ENCODE measurements at places on chromosomes 1 and 21.
A peak's percentile ranks its signal among the peaks of the same experiment; 100 is the strongest.

DNA sequence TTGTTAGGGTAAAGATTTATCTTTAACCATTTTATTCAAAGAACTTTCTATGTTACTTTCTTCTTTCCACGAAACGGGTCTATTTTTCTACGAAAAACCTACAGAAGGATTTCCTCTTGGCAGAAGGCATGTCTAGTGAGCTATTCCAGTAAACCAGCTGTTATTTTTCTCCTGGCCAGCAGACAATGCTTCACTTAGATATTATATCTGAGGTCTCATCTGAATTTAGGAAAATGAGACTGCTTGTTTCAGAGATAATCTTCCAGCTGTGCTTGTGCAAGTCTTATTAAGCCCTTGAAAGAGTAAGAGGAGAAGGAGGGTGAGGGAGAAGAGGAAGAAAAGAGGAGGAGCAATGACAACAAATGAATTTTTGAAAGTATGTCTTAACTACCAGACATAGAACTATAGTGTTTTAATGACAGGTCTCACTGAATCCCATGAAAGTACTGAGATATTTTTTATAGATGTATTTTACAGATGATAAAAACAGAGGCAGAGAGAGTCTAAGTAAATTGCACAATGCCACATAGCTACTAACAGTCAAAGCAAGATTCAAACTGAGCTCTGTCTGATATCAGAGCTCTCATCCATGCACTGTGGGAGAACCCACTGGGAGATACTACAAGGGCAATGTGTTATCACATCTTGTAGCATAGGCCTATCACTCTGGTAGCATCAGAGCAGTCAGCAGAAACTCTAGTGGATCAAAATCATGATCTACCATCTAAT is 54.6 kb upstream of the SAMSN1 start:
- DNase-seq, result no peak

DNA sequence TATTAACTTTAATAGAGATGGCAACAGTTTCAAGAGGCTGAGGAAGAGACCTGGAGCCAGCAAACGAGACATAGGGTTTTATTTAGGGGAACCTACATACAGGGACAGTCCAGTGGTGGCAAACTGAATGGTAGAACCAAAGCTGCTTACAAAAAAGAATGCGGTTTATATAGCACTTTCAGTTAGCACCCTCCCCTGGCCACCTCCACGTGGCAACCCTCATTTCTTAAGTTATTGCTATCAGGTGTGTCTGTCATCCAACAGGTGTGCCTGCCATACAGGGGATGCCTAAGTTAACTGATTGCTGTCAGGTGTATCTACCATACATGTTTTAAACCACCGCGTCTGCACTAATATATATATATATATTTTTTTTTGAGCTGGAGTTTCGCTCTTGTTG is 129.2 kb upstream of the DUSP10 start:
- DNase-seq, result no peak

DNA sequence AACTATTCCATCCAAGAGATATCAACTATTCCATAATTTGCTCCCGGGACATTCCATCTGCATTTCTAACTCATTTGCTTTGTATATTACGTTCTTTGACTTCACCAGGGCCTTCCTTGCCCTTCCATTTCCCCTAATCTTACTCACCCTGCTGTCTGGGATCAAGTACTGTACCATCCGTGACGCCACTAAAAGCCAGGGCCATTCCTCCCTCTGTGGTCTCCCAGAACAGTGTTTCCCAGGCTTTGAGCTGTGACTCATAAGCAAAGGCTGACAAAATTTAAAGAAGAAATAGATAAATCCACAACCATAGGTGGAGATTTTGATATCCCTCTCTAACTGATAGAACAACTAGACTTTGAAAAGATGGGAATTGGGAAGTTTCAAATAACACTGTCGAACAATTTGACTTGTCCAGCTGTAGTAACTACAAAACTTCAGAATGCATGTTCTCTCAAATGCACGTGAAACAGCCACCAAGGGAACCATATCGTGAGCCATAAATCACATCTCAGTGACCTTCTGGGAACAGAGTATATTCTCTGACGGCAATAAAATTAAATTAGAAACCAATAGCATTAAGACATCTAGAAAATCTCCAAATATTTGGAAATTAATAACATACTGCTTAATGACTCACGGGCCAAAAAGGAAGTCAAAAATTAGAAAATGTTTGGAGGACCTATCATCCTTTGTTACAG is 501.0 kb downstream of the SETD4 start:
- no peak for DNase-seq

- DNase-seq, result no peak
Observed at GRCh38 chr1:54601730-54602129, 21.6 kb downstream of the FAM151A start.

GRCh38 chr1:156618853-156619581 is at the start of gene HAPLN2:
Gene HAPLN2, plus strand, starts transcription at chr1:156619415. Its CDS starts 4,076 bp downstream, at chr1:156623491.
- DNase-seq, result no peak

GRCh38 chr1:92623187-92623778 is 136.6 kb upstream of the GFI1 start:
- no peak for DNase-seq

- no peak for DNase-seq
Observed at GRCh38 chr1:209391792-209392191, 191.7 kb upstream of the CAMK1G start.

DNA sequence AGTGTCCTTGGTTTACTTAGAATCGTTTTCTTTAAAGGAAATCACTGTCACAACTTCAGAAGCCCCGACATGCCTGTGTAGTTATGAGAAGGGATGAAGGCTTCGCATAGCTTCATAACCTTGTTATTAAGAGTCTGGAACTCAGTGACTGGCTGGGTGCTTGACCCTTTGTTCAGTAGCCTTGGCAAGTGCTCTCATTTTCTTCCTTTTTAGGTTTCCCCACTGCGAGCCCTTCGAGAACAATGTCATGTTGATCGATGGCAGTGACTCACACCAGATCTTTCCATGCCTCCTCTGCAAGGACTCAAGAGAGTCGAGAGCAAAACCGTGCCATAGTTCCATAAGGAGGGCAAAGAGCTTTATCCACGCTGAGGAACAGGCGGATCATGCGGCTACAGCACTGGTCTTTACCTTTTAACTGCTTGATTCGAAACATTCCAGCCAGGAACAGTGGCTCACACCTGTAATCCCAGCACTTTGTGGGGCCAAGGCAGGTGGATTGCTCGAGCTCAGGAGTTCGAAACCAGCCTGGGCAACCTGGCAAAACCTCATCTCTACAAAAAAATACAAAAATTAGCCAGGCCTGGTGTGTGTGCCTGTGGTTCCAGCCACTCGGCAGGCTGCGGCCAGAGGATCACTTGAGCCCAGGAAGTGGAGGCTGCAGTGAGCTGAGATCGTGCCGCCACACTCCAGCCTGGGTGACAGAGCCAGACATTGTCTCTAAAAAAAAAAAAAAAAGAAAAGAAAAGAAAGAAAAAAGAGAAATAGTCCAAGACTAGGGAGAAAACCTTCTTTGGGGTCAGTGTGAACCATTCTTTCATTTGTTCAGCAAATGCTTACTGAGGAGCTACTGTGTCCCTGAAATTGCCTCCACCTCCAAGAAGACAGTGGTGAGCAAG is 95.4 kb upstream of the ERRFI1 start:
- no peak for DNase-seq

DNA sequence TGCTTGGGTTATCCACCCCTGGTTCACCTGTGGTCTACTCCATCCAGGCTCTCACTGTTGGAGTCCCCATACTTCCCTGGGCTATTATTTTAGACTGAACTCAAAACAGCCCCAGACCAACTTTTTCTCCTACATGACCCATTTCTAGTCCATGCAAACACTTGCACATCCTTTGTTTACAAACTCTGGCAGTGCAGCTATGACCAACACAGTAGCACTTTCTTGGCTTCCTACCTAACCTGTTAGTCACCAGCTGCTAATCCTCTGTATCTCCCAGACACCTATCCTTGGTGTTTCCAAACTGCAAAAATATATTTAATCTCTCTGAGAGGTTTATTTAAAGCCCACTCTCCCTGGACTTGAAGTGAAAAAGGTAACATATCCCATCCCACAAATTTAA is 90.8 kb downstream of the DDAH1 start:
- DNase-seq, result no peak

- no peak for DNase-seq
Observed at GRCh38 chr1:154529308-154529707, 27.1 kb upstream of the SHE start.

- no peak for DNase-seq
Observed at GRCh38 chr1:46467183-46467504, 22.5 kb upstream of the DMBX1 start.

DNA sequence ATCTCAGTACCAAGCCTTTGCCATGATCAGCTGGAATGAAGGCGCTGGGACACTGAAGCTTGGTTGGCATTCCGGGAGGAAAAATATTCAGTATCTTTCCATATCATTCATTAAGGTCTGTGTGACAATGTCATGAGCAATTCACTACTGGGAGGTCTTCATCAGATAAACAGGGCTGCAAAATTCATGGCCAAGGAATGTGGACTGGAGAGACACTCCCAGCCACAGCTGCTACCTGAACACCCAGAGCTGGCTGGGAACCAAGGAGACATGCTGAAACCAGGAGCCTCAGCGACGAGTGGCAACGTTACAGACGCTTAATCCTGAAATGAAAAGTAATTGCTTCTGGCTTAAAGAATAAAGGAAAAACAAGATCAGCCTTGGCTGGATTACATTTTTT is 30.6 kb upstream of the DDAH1 start:
- no peak for DNase-seq

GRCh38 chr1:155910621-155911121 is 478 bp downstream of the RIT1 start:
- no peak for DNase-seq

GRCh38 chr1:33088119-33088906 is 7.4 kb downstream of the AZIN2 start:
- no peak for DNase-seq

GRCh38 chr1:50873458-50874187 is 86.4 kb downstream of the FAF1 start:
- peak; percentile 60 for DNase-seq

DNA sequence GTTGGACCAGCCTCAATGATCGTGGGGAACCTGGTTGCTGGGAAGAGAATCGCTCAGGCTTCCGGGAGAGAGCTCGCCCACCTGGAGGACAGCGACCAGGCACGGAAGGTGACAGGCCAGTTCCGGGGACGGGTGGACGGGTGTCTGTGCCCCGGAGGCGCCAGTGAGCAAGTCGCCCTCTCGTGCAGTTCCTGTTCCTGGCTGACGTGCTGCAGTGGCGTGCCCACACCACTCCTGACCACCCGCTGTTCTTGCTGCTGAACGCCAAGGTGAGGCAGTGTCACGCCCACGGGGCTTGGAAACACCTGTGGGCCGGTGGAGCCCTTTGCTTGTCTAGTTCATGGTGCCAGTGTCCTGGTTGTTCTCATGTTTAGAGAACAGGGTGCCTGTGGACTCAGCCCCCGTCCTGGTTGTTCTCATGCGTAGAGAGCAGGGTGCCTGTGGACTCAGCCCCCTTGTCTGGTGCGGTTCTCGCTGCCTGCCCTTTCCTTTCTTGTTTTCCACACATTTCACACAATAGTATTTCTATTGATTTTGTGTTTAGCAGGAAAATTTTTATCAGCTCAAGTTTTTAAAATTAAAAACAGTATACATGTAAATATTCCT is 53.1 kb downstream of the S100B start:
- DNase-seq, result peak; percentile 47

DNA sequence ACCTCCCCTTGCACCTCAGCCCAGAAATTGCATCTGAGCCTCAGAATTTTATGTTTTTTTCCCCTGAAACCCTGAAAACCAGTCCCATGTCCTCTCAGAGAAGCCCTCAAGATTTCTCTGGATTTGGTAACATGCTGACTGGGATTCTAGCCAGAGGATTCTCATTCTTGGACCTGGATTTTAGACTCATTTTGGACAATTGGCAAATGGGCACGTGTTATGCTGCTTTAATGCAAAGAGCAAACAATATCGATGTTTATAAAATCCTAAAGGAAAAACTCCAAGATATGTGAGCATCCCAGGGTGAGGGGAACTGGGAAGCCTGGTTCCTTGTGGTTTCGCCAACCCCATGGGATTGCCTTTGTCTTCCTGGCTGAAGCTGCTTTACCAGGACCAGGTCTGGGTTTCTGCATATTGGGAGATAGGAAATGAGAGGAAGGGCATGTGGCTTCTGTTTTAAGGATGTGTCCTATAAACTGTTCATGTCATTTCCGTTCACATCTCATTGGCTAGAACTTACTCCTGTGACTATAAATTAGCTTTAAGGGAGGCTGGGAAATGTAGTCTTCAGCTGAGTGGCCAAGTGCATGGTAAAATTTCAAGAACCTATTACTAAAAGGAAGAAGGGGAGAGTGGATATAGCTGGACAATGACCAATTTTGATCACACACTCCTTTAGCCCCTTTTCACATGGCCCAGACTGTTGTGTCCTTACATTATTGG is 27.2 kb upstream of the BCL10 start:
- DNase-seq, result no peak

DNA sequence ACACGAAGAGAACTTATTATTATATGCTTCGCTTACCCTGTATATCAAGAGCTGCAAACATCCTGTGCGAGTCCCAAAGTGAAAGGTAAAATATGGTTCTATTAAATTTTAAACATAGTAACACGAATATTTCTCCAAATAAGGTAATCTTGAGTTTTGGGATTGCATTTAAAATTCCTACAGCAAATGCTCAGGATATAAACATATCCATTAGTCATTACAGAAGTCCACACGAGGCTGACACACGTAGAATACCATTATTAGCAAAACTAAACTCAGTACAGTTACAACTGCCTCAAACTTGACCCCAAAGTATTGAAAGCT is 282 bp upstream of the LYPLAL1 start:
- no peak for DNase-seq

- no peak for DNase-seq
Observed at GRCh38 chr1:176193663-176194062, 13.4 kb downstream of the COP1 start.

GRCh38 chr1:186207391-186208085 is 167.5 kb downstream of the TPR start:
- DNase-seq, result no peak

- no peak for DNase-seq
Observed at GRCh38 chr1:116833718-116834117, 76.0 kb upstream of the PTGFRN start.

GRCh38 chr1:151009206-151009587 is 948 bp downstream of the PRUNE1 start:
- DNase-seq, result no peak

GRCh38 chr1:228552596-228553176 is 65.5 kb downstream of the RNF187 start:
- no peak for DNase-seq

DNA sequence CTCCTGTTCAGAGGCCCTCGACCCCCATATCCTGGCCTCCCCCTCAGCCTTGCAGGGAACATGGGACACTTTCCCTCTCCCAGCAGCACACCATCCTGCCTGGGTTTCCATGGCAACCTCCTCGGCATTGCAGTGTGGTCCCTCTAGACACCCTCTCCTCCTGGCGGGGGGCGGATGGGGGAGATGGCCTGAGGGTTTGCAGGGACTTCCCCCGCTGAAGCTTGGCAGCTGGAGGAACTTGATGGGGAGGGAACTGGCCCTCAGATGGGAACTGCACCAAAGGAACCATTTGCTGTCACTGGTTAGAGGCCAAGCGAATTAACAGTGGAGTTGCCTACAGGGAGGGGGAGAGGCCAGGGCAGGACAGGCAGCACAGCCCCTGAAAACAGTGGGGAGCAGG is 28.7 kb downstream of the RIMS3 start:
- no peak for DNase-seq

- DNase-seq, result no peak
Observed at GRCh38 chr1:52341655-52342260, 24.2 kb downstream of the CC2D1B start.
